ENCODE measurements at places on chromosomes 3 and 15.

DNA sequence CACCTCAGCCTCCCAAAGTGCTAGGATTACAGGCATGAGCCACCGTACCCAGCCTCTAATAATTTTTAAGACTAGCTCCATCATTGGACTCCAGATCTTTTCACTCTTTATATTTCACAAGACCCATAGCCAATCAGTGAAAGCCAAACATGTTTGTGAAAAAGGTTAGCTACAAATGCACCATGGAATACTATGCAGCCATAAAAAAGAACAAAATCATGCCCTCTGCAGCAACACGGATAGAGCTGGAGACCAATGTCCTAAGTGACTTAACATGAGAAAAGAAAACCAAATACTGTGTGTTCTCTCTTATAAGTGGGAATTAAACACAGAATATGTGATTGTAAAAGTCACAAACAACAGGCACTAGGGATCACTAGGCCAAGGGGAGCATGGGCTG is 3.2 kb downstream of the SCAPER start:
- DNase-seq: no peak

GRCh38 chr3:108090701-108091497 is at the start of gene CD47:
Gene CD47, minus strand, starts transcription at chr3:108091031. Its CDS starts 123 bp downstream, at chr3:108090908.
- DNase-seq: peak; percentile 97

- DNase-seq: no peak
Observed at GRCh38 chr15:71792521-71792920, 17.8 kb upstream of the NR2E3 start.

DNA sequence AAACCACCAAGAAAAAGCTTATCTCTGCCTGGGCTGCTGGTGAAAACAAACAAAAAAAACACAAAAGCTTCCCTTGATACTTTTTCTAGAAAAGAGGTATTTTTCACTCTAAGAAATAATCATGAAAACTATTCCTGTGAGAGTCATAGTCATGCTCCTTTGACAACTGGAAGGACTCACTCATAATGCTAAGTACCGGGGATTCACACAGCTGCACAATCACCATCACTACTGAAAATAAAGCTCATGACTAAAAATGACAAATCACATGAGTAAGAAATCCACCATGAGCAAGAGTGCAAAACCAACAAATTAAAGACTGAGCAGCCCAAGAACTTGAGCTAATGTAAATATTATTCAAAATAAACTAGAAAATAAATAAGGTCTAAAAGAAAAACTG is 10.6 kb upstream of the POU1F1 start:
- DNase-seq: no peak

GRCh38 chr15:39426552-39427532 is 154.0 kb upstream of the THBS1 start:
- peak; percentile 90 for DNase-seq

- no peak for DNase-seq
Observed at GRCh38 chr3:115986555-115987207, 363.4 kb downstream of the GAP43 start.

GRCh38 chr15:90529011-90529370 is 732 bp upstream of the CRTC3 start:
- DNase-seq: no peak

DNA sequence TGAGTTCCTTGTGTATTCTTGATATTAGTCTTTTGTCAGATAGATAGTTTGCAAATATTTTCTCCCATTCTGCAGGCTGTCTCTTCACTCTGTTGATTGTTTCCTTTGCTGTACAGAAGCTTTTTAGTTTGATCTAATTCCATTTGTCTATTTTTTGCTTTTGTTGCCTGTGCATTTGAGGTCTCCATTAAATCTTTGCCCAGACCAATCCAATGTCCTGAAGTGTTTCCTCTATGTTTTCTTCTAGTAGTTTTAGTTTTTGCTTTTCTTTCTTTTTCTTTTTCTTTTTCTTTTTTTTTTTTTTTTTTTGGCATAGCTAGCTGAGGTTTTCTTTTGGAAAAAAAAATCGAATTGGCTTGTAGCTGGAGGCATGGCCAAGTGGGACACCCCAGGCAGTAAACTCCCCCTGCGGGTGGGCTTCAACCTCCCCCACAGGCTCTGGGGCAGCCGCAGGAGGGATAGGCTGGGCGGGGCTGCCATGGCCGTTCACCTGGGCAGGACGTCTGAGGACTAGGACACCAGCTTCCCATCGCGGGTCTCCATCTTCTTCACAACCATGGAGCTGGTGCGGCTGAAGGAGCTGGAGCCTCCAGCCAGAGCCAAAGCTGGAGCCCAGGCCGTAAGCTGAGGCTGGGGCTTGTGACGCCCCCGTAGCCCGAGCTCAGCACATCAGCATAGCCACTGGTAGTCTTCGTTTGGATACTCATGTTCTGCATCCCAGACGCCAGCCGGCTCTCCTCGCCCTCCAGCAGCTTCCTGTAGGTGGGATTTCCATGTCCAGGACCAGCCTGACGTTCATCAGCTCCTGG is 16.2 kb upstream of the PSTPIP1 start:
- no peak for DNase-seq

GRCh38 chr3:195195321-195196209 is 75.4 kb downstream of the XXYLT1 start:
- DNase-seq: no peak

- no peak for DNase-seq
Observed at GRCh38 chr15:89888214-89888804, 5.5 kb downstream of the AP3S2 start.

GRCh38 chr15:40911693-40912092 is 17.4 kb downstream of the VPS18 start:
- DNase-seq: no peak

- no peak for DNase-seq
Observed at GRCh38 chr3:42140665-42141203, 49.6 kb downstream of the TRAK1 start.

- DNase-seq: no peak
Observed at GRCh38 chr15:85440451-85440850, 60.0 kb downstream of the AKAP13 start.

DNA sequence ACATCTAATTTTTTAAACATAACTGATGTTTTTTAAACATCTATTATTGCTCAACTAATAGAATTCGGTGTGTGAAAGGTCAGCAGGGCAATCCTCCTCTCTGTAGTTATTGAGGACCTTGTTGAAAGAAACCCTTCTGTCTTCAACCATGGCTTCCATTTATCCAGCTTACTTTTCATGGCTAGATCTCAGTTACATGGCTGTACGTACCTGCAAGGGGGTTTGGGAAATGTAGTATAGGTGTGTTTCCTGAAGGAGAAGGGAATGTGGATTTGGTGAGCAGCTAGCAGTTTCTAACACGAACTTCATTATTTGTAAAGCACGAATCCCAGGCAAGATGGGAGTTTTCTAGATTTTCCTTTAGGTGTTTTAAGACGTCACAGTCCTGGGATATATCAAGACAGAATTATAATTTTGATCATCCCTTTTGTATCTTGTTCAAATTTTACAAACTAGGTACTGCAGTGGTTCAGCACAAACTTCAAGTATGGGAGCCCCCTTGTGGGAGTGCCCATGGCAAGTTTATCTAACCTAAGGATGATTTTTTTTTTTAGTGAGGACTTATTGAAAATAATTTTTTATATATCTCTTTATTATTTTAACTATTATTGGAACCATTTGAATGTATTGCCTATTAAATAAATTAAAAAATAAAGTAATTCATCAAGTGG is 41.6 kb downstream of the FBXL2 start:
- DNase-seq: no peak
